ENCODE measurements at places on chromosomes 1 and 21.

DNA sequence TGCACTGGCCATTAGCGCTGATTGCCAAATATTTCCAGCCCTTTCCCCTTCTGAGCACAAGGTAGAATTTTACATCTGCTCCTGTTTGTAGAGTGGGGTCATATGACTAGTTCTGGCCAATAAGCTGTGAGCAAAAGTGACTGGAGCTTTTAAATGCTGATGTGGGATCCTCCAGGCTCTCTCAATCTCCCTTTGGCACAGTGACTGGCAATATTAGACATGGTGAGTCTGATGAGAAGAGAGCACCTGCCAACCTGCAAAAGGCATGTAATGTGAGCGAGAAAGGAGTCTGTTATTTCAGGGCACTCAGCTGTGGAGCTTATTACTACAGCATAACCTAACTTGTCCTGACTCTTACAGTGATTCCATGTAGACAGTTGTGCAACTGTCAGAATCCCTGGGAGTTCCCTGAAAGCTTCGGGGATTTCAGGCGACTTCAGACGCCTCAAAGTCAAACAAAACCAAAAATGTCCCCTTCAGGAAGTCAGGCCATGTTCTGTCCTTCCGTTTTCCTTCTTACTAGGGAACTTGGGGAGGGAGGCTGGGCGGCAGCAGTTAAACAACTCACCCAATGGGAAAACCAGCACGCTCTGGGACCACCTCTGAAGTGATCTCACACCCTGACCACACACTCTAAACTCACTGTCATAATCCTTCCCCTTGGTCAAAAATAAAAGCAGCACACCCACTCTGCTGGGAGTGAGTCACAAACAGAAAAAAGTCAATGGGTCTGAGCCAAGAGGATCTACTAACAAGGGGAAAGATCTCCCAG lies 3.6 kb upstream of the RASSF5 start:
- no peak overlapping the region for H3K27ac ChIP-seq
- no peaks in the 10 kb centered on the region for H3K4me1 ChIP-seq
- H3K4me3 ChIP-seq: no peak overlapping the region
- no peaks in the 10 kb centered on the region for H3K27me3 ChIP-seq
- H3K36me3 ChIP-seq: no peaks in the 10 kb centered on the region

GRCh38 chr1:208577381-208577905 lies 333.3 kb upstream of the PLXNA2 start:
- no peaks in the 10 kb centered on the region for H3K4me1 ChIP-seq
- no peaks in the 10 kb centered on the region for H3K27me3 ChIP-seq
- no peak for DNase-seq

DNA sequence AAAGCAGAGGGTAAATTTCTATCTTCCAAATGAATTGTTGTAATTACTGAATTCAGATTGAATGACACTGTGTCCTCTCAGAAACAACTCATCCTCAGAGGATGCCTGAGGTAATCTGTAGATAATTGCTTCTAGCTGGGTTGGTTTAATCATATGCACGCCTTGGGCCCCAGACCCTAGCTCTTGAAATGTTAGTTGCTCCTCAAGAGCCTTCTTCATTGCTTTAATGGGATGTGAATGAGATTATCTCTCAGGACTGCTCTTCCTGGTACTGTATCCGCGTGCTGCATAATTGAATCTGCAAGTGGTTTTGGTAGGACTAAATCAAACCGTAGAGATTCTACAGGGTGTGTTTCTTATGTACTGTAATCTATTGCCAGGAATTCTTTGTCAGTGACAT lies 569.3 kb upstream of the NEGR1 start:
- H3K4me3 ChIP-seq: no peak overlapping the region
- no peaks in the 10 kb centered on the region for H3K36me3 ChIP-seq
- no peaks in the 10 kb centered on the region for H3K4me1 ChIP-seq
- no peak for DNase-seq
- H3K27me3 ChIP-seq: no peaks in the 10 kb centered on the region

DNA sequence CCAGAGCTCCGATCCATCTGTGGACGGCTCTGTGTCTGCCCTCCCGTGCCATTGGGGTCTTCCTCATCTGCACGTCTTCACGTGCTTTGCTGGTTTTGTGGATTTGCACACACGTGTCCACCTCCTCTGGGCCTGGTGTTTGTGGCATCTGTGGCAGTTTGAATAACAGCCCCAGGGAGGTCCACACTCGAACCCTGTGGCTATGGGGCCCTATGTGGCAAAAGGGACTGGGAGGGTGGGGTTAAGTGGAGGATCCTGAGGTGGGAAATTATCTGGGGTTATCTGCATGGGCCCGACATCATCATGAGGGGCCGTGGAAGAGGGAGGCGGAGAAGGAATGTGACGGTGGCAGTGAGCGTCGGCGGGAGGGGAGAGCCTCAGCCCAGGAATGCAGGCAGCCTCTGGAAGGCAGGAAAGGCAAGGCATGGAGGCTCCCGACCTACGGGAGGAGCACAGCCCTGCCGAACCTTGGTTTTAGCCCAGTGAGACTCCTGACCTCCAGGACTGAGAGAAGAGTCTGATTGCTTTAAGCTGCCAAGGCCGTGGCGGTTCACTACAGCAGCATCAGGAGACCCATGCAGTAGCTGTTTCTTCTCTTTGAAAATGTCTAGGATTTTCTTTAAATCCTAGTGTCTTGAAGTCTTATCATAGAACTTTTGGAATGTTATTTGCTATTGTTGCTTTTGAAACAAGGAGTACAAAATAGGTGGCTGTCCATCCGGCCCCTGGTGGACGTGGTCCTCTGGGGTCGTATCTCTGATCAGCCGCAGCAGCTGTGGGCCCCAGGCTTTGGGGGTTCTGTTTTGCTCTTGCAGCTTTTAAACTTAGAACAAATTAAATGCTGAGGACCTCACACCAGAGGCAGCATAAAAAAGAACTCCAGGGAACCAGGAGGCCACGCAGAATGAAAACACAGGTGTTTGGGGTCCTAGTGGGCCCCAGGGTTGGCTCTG lies 40.0 kb upstream of the LRRC3 start:
- H3K27ac ChIP-seq: no peak overlapping the region
- DNase-seq: peak; percentile 27
- peaks cover 20% of the 10 kb centered on the region for H3K27me3 ChIP-seq

Data from breast epithelium (tissue), 4 donors.